ENCODE measurements at places on chromosomes 12 and 14.

GRCh38 chr12:52186118-52186840, 5.5 kb downstream of the KRT80 start:
- peak; percentile 70 for ATAC-seq

DNA sequence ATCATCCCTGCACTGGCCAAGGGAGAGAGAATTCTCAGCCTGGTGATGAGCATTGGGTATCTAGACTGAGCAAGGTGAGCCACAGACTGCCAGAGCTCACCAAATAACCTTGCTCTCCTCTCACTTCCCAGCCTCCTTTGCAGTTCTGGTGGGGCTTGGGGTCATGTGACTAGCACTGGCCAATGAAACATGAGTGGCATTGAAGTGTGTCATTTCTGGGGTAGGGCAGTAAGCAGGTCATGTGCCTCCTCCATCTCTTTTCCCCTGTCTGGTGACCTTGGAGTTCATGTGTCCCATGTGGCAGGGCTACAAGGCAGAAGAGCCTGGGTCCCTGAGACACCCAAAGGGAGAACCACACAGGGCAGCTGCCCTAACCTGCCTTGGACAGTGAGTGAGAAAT, 3.6 kb upstream of the KRT72 start:
- ATAC-seq = no peak

DNA sequence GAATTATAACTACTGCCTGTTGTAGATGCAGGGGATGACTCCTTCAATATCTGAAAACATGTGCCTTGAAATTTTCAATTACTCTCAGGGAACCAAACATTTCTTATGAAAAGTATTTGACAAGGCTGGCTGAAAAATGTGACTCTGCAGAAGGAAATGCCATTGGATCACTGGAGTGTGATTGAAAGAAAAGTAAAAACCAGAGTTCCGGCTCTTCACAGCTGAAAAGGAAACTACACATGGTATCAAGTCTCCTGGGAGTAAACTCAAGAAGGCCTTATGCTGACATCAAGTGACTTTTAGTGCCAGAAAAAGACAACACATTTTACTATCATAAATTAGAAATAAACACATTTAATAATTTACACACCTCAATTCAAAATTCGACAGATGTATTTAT, 693.0 kb downstream of the LRFN5 start:
- no peak for ATAC-seq

DNA sequence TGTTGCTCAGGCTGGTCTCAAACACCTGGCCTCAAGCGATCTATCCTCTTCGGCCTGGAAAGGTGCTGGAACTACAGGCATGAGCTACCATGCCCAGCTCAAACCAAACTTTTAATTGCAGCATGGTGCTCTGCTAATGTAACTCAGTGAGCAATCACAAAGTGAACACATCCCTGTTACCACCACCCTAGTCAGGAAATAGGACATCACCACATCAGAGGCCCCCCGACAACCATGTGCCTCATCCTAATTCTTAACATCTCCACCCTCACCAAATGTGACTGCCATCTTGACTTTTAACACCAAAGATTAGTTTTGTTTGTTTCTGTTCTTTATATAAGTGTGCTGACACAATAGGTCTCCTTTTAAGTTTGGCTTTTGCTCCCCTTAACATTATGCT, 22.8 kb upstream of the SDR39U1 start:
- ATAC-seq = no peak

DNA sequence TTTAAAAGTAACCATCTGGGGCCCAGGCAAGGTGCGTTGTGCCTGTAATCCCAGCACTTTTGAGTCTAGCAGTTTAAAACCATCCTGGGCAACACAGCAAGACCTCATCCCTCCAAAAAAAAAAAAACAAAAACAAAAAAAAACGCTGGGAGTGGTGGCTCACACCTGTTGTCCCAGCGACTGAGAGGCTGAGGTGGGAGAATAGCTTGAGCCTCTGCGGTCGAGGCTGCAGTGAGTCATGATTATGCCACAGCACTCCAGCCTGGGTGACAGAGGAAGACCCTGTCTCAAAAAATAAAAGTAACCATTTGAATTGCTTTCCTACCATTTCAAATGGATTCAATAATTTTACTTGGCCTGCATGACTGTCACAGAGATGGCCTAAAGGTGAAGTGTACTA, 186.5 kb upstream of the ATP2B1 start:
- ATAC-seq = no peak

DNA sequence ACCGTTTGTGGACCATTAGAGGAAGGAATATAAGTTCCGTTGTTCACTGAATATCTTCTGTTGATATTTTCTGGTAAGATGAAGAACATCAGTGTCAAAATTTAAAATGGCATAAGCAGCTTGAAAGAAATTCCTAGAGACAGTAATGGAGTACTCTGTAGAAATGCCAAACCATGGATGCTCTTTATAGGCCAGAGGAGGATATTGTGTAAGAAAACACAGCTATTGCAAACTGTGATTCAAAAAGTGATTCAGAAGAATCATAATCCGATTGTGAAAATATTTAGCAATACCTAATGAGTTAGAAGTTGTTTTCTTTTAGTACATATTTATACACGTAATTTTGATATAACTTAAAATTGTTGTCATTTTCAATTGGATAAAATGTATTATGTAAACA, 102.8 kb downstream of the SLC16A7 start:
- no peak for ATAC-seq

DNA sequence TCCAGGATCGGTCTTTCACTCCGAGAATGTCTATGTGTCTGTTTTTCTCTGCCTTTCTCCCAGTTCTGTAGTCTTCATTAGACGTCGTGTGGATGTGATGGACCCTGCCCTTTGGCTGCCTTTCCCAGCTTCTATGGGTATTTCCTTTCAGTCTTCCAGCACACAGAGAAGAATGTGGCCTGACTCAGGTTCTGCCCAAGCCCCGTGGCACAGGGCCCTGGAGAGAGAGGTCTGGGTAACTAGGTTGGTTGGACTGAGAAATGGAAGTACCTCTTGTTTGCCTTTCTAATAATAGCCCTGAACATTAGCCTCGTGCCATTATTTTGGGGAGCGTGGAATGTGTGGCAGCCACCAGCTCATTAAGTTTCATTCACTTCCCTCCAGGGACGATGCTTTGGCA, 3.8 kb downstream of the FOXJ2 start:
- no peak for ATAC-seq

GRCh38 chr14:60329274-60329673, 80.3 kb downstream of the PPM1A start:
- ATAC-seq = no peak

- no peak for ATAC-seq
Observed at GRCh38 chr12:3380200-3381043, 110.6 kb upstream of the PRMT8 start.

DNA sequence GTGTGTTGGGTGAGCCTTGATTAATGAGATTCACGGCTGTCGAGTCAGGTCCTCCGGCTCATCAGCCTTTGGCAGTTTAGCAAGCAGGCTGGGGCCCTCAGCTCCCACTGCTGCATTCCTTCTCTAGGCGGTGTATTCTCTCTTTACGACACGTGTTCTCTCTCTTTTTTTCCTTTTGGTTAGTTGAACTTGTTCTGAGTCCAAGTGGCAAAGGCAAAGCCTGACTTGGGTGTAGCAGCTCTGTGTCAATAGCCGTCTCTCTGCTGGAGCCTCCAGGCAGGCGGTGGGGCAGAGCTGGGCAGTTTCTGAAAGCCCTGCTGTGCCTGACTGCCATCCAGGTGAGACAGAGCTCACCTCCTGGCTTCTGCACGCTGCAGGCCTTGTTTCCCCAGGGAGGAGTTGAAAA, 46.6 kb downstream of the SUSD6 start:
- no peak for ATAC-seq

DNA sequence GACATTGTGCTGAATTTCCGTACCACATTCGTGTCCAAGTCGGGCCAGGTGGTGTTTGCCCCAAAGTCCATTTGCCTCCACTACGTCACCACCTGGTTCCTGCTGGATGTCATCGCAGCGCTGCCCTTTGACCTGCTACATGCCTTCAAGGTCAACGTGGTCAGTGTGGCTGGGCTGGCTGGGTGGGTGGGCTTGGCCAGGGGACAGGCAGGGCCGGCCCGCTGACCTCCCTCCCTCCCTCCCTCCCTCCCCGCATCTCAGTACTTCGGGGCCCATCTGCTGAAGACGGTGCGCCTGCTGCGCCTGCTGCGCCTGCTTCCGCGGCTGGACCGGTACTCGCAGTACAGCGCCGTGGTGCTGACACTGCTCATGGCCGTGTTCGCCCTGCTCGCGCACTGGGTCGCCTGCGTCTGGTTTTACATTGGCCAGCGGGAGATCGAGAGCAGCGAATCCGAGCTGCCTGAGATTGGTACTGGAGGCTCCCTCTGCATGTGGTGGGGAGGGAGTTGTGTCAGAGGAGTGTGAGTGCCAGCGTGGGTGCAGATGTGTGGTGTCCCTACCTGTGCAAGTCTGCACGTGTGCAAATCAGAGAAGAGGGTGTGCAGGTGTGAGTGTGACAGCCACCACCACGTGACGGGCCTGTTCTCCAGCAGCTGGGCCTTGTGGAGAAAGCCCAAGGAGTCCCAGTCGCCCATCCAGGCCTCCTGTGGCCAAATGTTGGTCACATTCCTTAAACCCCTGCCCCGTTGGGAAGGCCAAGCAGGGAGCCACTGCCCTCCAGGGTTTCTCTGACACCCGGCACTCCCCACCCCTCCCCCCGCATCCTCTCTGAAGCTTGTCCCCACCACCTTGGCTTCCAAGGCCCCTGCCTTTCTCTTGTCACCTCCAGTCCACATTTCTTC, 5.3 kb downstream of the KCNH3 start:
- ATAC-seq = no peak

GRCh38 chr12:119727600-119728443, 59.9 kb downstream of the PRKAB1 start:
- no peak for ATAC-seq

DNA sequence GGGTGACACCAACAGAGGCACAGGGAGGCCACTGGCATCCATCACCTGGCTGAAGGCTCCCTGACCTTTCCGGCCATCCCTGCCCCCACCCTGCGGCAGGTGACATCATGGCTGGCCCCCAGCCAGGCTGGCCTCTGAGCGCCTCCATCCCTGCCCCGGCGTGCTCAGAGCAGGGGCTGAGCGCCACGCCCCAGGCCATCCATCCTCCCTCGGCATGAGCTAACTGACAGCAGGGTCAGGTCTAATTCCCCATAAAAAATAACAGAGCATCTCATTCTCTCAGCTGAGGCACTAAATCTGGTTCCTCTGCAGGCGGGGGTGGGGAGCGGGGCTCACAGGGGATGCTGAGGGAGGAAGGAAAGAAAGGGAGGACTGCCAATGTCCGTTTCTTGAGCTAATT, 50.7 kb downstream of the PRIMA1 start:
- ATAC-seq = no peak
